Right atrium auricular region (tissue), 2 donors: ENCODE measurements at places on chromosomes 4 and X. TPM values are rescaled to one million over a fixed set of nuclear protein-coding genes. Genes with fewer than 3 reads are reported as not detected.

TRPC5OS gene
- total RNA-seq, result 0.15 TPM

FAM9C gene
- not detected for total RNA-seq

- DNase-seq, result no peak
- H3K4me3 ChIP-seq, result no peak overlapping the region
- H3K4me1 ChIP-seq, result no peaks in the 10 kb centered on the region
- H3K36me3 ChIP-seq, result no peaks in the 10 kb centered on the region
- no peak overlapping the region for H3K27ac ChIP-seq
Measured at GRCh38 chrX:6465756-6466155, 69.2 kb downstream of the VCX3A start.

DNA sequence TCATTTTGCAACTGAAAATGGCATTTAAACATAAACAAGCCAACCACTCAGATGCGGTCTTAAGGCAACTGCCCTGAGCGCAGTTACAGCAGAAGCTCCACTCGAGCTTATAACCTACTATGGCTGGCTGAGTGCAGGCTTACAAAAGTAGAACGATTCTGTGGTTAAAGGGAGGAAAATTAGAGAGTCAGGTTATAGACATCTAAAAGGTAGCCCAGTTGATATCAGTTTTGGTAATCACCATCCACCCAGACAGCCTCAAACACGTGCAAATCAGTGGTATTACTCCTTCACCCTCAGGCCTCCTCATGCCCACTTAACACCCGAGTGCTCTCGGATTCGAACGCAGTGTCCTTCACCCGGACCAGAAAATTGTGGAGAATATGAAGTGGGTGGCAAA, 3.1 kb downstream of the LEF1 start:
- H3K4me1 ChIP-seq, result peaks cover 29% of the 10 kb centered on the region
- peaks cover 31% of the 10 kb centered on the region for H3K27me3 ChIP-seq
- no peak for DNase-seq
- H3K36me3 ChIP-seq, result no peaks in the 10 kb centered on the region
- no peak overlapping the region for H3K4me3 ChIP-seq
- H3K27ac ChIP-seq, result no peak overlapping the region

ETFDH gene
- 96.6 TPM for total RNA-seq

DNA sequence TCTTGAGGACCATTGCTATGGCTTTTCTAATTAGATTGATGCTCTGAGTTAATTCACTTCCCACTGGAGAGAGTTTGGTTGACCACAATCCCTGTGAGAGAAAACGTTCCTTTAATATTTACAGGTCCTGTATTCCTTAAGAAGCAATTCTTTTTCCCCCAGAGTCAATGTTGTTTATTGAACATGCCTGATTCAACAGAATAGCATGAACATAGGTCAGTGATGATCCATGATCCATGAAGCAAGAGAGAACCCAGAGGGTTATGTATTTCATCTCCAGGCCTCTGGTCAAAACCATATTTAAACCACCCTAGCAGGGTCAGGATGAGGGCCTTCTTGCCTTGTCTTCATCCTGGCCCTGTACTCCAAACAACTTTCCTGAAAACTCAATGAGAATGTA, 39.4 kb upstream of the EFHC2 start:
- no peak overlapping the region for H3K4me3 ChIP-seq
- no peak for DNase-seq
- no peak overlapping the region for H3K27ac ChIP-seq
- no peaks in the 10 kb centered on the region for H3K27me3 ChIP-seq
- H3K4me1 ChIP-seq, result no peaks in the 10 kb centered on the region

GRCh38 chrX:110132450-110133114, 129.7 kb downstream of the TMEM164 start:
- no peak for DNase-seq
- H3K27ac ChIP-seq, result no peak overlapping the region
- no peaks in the 10 kb centered on the region for H3K36me3 ChIP-seq
- no peaks in the 10 kb centered on the region for H3K27me3 ChIP-seq
- H3K4me3 ChIP-seq, result no peak overlapping the region
- no peaks in the 10 kb centered on the region for H3K4me1 ChIP-seq

PFKFB1 gene
- not detected for total RNA-seq

DNA sequence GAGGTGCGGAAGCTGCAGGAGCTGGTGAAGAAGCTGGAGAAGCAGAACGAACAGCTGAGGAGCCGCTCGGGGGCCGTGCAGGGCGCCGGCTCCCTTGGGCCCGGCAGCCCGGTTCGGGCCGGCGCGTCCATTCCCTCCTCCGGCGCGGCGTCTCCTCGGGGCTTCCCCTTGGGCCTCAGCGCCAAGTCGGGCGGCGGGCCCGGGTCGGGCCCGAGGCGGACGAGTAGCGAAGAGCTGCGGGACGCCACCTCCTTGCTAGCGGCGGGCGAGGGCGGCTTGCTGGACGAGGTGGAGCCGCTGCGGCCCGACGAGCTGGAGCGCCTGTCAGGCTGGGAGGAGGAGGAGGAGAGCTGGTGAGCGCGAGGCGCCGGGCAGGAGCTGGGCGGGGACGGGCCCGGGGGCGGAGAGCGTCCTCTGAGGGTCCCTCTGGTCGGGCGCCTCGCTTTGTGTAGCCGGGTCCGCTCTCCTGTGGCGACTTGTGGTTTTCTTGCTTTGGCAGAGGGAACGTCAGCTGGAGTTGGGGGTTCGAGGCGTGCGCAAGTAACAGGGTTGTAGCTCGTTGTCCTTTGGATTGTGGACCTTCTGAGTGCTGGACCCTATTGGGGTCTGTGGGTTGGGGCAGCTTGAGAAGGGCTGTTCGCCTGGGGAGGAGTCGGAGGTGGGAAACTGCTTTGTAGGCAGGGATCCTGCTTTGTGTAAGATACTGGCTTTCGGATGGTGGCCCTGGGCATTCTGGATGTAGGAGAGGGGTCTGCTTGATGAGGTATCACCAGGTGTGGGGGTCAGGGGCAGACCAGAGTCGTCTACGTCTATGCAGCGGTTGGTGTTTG, 662 bp downstream of the SLAIN2 start:
- H3K4me1 ChIP-seq, result peaks cover 46% of the 10 kb centered on the region
- peak overlapping the region; percentile 95 for H3K4me3 ChIP-seq
- peak overlapping the region; percentile 93 for H3K27ac ChIP-seq
- no peaks in the 10 kb centered on the region for H3K36me3 ChIP-seq
- peak; percentile 60 for DNase-seq

MAPK10 gene
- 2.6 TPM for total RNA-seq

GRCh38 chr4:129455482-129455881, 359.5 kb downstream of the C4orf33 start:
- no peak overlapping the region for H3K27ac ChIP-seq
- DNase-seq, result no peak
- H3K36me3 ChIP-seq, result no peaks in the 10 kb centered on the region
- H3K4me3 ChIP-seq, result no peak overlapping the region

MRFAP1L1 gene
- total RNA-seq, result 58.2 TPM

DNA sequence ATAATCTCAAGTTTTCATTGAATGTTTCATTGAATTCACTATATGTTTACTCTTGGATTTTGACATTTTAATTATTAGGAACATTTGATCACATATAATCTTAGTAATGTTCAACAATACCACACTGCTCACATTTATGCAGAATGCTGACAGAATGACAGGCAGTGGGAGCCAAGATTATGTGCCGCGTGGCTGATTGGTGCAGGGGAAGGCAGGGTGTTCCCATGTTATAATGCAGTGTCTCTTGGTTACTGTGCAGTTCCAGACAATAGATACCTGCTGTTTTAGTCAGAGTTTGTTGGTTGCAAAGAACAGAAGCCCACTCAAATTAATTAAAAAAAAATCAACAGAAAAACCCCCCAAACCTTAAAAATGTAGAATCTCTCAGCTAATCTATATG, 33.0 kb downstream of the FHIP1A start:
- no peak for DNase-seq
- no peak overlapping the region for H3K4me3 ChIP-seq
- no peaks in the 10 kb centered on the region for H3K27me3 ChIP-seq
- H3K27ac ChIP-seq, result no peak overlapping the region
- no peaks in the 10 kb centered on the region for H3K36me3 ChIP-seq

DNA sequence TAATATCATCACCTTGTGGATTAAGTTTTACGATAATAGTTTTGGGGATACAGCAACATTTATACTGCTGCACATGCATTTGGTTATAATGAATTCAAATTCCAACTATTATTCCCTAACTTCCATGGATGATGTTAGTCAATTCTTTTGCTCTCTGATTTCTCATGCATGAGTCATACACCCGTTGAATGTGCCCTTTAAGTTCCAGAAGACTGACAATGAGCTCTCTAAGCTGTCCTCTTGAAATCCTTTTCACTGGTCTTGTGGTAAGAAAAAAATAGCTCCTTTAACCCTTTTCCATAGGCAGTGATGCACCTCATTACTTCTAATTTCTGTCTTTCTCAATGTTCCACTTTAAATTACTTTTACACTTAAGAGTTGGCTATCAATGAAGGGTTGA, 1095.2 kb upstream of the POU3F4 start:
- no peaks in the 10 kb centered on the region for H3K36me3 ChIP-seq
- no peak overlapping the region for H3K27ac ChIP-seq
- H3K4me1 ChIP-seq, result no peaks in the 10 kb centered on the region
- no peaks in the 10 kb centered on the region for H3K27me3 ChIP-seq
- DNase-seq, result no peak

- H3K27ac ChIP-seq, result no peak overlapping the region
- H3K4me3 ChIP-seq, result no peak overlapping the region
- no peaks in the 10 kb centered on the region for H3K27me3 ChIP-seq
- H3K36me3 ChIP-seq, result no peaks in the 10 kb centered on the region
- no peaks in the 10 kb centered on the region for H3K4me1 ChIP-seq
Measured at GRCh38 chr4:75714704-75715103, 9.7 kb upstream of the USO1 start.

DNA sequence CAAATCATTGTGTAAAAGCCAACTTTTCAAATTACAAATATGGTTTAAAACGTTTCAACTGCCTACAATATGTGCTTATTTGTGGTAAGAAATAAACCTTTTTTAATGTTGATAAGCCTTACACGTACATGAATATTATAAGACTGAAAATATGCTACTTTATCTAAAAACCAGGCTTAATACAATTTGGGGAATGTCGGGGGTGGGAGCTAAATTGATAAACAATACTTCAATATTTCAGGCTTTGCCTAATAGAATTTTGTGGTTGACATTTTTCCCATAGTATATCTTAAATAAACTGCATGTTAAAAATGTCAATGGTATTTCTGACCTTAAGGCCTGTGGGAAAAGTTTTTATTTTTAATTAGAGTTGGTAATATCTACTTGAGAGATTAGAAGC, 69.8 kb upstream of the SLIT2 start:
- no peaks in the 10 kb centered on the region for H3K4me1 ChIP-seq
- no peak overlapping the region for H3K4me3 ChIP-seq
- H3K27me3 ChIP-seq, result no peaks in the 10 kb centered on the region
- DNase-seq, result no peak
- H3K27ac ChIP-seq, result no peak overlapping the region

DNA sequence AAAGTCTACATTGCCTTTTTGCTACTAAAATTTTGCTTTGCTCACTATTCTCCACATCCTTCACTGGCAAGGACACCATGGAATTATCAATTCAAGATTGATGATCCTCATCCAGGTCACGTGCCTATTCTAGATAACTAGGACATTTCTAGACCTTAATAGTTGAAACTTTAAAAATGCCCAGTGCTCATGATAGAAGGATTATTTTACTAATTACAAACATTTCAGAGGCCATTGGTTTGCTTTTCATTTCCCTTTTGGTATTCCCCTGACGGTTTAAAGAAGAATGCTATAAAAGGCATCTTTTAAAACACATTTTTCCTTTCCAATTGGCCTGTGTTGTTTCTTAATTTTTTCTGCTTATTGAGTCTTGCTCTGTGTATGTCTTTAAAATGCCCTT, 249.4 kb downstream of the NDST4 start:
- no peaks in the 10 kb centered on the region for H3K27me3 ChIP-seq
- H3K4me1 ChIP-seq, result no peaks in the 10 kb centered on the region
- no peak overlapping the region for H3K27ac ChIP-seq
- no peak overlapping the region for H3K4me3 ChIP-seq
- no peaks in the 10 kb centered on the region for H3K36me3 ChIP-seq

DNA sequence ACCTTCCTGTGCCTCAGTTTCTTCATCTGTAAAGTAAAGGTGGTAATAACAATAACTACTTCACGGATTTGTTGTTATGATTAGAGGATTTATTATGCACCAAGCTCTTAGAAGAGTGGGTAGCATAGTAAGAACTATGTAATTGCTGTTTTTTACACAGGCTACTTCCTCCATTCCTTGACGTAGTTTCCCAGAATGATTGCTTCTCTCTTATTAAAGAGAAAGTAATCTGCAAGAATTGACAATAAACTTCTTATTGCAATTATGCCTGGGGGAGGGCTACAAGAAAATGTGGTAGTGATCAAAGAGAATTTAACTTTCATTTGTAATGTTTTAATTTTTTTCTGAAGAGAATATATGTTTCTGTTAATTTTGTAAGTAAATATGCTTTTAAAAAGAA, 238.7 kb downstream of the GASK1B start:
- no peak overlapping the region for H3K4me3 ChIP-seq
- H3K27ac ChIP-seq, result no peak overlapping the region
- DNase-seq, result no peak
- H3K27me3 ChIP-seq, result no peaks in the 10 kb centered on the region
- no peaks in the 10 kb centered on the region for H3K36me3 ChIP-seq

- no peaks in the 10 kb centered on the region for H3K27me3 ChIP-seq
- H3K36me3 ChIP-seq, result no peaks in the 10 kb centered on the region
- H3K4me3 ChIP-seq, result no peak overlapping the region
- peak overlapping the region; percentile 45 for H3K27ac ChIP-seq
- DNase-seq, result no peak
Measured at GRCh38 chrX:18098763-18099162, 121.9 kb downstream of the BEND2 start.

DNA sequence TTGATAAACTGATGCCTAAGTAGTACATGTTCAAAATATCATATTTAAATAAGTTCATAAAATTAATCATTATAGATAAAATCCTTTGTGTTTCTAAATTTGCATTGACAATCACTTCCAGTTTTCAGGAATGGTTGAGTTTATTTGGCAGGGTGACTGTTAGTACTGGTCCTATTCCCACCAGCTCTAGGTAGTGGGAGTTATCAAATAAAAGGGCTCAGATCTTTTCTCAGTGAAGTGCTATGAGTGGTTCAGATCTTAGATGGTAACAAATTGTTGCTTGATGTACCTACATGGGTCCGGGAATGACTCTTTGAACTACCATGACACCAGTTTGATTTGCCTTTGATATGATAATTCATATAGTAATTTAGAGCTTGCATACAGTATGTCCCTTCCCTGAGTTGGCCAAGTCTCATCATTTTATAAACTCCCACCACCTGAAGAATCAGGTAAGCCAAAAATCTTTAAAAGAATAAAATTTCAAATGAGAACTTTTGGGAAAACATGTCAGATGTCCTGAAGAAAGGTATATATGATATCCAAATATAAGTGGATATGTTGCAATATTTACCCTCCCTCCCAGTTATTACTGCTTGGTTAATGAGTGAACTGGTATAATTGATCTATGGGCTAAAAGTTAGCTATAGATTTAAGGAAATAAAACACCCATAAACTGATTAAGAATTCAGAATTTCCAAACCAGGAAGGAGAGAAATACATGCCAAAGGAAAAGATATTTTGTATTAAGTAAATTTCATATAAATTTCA, 28.6 kb downstream of the GPC3 start:
- H3K4me1 ChIP-seq, result no peaks in the 10 kb centered on the region
- DNase-seq, result no peak
- H3K4me3 ChIP-seq, result no peak overlapping the region

- H3K27ac ChIP-seq, result peak overlapping the region; percentile 41
- DNase-seq, result peak; percentile 90
- peaks cover 25% of the 10 kb centered on the region for H3K4me1 ChIP-seq
Measured at GRCh38 chr4:73704314-73705055, 35.9 kb upstream of the CXCL8 start.

MAMLD1 gene
- total RNA-seq, result 0.56 TPM
